NCI-H1092 (cell line): ENCODE measurements at places on chromosomes 7 and 10.

GRCh38 chr10:14296065-14296709 lies 34.5 kb downstream of the FRMD4A start:
- no peak for DNase-seq

GRCh38 chr10:92569071-92569470 lies 4.8 kb downstream of the IDE start:
- no peak for DNase-seq

GRCh38 chr10:125084191-125084613 lies 76.2 kb downstream of the CTBP2 start:
- DNase-seq: no peak

- no peak for DNase-seq
These were observed 240.5 kb downstream of the PRPF18 start for GRCh38 chr10:13827076-13827797.

- no peak for DNase-seq
These were observed 69.0 kb upstream of the LRRC18 start for GRCh38 chr10:49008505-49009198.

GRCh38 chr10:47297866-47298540 lies 2.0 kb upstream of the GDF10 start:
- no peak for DNase-seq

GRCh38 chr10:99143011-99143410 lies 92.6 kb downstream of the HPSE2 start:
- DNase-seq: no peak

- no peak for DNase-seq
These were observed 156.4 kb downstream of the AOAH start for GRCh38 chr7:36567699-36568451.

DNA sequence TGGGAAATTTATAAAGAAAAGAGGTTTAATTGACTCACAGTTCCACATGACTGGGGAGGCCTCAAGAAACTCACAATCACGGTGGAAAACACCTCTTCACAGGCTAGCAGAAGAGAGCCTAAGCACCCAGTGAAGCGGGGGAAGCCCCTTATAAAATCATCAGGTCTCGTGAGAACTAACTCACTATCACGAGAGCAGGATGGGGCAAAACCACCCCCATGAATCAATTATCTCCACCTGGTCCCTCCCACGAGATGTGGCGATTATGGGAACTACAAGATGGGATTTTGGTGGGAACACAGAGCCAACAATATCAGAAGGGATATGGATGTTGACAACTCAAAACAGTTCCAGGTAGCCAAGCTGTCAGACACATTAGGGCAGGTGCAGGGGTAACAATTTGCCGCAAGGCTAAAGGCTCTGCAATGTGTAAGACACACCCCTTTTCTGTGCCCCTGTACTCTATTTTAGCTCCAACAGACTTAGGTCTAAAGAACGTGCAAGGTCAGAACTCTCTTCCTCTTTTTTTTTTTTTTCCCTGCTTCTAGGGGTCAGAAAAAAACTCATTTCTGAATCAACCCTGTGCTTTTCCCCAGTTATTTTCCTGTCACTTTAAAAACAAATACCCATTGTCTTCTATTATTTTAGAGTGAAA lies 30.7 kb upstream of the RBM20 start:
- DNase-seq: no peak

GRCh38 chr7:31775556-31775955 lies 88.5 kb downstream of the PPP1R17 start:
- DNase-seq: no peak

- DNase-seq: no peak
These were observed 20.2 kb upstream of the SMC3 start for GRCh38 chr10:110547139-110547761.

DNA sequence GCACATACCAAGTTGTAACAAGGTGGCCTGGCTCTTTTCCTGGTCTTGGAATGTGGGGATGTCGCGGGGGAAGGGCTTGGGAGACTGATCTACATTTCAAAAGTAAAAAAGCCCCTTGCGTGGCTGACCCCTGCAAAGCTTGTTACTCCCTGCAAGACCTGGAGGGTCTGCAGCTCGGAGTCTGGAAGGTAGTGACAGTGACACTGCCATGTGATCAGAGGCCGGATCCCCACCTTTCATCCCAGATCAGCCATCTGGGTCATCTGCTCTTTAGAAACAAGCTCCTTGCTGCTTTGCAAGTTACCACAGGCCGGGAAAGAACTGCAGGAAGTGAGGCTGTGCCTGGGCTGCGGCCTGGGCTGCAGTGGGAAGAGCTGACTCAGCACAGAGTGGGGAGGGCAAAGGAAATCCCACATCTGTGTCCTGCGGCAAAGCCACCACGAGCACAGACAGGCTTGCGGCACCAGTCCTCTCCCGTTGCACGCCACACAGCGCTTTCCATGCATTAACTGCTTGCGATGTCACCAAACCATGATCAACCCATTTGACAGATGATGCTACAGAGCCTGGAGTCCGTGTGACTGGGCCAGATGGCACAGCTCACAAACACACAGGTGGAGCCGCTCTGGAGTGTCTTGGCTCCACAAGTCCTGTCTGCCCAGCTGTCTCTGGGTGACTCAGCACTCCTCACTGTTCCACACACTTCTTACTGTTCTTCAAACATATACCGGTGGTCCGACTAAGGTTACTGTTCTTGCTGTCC lies 97.7 kb downstream of the SH3PXD2A start:
- DNase-seq: no peak

DNA sequence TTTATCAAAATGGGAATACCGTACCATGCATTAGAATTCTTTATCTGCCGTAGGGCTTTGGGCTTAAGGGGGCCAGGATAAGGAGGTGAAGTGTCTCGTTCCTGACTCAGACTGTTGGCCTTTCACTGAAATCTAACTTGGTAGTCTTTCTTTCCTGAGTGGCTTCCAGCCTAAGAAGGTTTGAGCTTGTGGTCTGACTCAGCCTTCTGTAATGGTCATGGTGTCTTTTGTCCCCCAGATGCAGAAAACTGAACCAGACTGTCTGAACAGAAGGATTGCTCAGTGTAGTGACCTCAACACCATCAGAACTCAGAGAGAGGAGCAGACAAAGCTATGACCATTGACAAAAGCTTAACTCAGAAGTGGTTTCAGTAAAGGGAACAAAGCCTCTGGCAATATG lies 39.5 kb downstream of the WNT2 start:
- DNase-seq: no peak

- no peak for DNase-seq
These were observed 3.1 kb downstream of the PWWP2B start for GRCh38 chr10:132400041-132400546.

- no peak for DNase-seq
These were observed 3.3 kb upstream of the OR2F2 start for GRCh38 chr7:143931739-143932138.

GRCh38 chr7:27652518-27652917 lies 10.2 kb downstream of the HIBADH start:
- DNase-seq: no peak

DNA sequence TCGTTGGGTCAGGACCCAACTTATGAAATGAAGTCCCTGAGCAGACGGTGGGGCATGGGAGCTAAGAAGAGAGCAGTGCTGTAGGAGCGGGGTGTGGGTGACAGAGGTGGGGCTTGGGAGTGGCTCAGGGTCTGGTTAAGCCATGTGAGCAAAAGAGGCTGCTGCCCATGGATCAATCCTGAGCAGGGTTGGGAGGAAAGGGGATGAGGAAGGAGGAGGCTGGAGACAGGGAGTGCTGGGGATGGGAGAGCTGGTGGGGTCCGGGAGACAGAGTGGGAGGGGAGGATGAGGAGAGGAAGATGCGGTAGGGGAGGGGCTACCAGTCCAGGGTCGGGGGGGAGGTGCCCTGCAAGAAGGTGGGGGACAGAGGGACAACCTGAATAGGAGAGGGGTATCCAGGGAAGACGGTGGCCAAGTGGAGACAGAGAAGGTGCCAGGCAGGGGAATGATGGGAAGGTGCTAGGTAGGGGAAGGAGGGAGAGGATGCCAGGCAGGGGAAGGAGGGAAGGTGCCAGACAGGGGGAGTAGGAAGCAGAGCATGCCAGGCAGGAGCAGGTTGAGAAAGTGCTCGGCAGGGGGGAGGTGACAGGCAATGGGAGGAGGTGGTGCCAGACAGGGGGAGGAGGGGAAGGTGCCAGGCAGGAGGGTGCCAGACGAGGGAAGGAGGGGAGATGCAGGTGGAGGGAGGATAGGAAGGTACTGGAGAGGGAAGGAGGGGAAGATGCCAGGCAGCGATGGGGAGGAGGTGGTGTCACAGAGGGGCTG lies 27.5 kb upstream of the SMARCD3 start:
- DNase-seq: no peak

- no peak for DNase-seq
These were observed 237.8 kb downstream of the KIAA1217 start for GRCh38 chr10:24446739-24447138.

GRCh38 chr7:131972251-131972650 lies 415.8 kb upstream of the PODXL start:
- DNase-seq: no peak

GRCh38 chr7:22860784-22861482 lies 38.3 kb upstream of the TOMM7 start:
- DNase-seq: no peak

DNA sequence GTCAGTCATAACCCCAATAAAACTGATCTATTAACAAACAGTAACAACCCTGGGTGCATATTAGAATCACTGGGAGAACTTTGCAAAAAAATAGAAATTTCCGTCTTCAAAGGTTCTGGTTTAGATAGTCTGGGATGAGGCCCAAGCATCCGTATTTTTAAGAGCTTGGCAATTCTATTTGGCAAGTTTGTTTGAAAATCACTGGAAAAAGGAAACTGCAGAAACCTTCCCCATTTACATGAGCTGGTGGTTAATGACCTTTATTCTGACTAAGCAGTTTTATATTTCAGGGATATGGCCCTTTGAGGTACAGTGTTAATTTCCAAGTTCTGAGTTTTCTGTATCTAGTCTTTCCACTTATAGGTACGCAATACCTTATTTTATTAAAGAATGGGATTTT lies 115.8 kb upstream of the PRR15 start:
- DNase-seq: no peak

DNA sequence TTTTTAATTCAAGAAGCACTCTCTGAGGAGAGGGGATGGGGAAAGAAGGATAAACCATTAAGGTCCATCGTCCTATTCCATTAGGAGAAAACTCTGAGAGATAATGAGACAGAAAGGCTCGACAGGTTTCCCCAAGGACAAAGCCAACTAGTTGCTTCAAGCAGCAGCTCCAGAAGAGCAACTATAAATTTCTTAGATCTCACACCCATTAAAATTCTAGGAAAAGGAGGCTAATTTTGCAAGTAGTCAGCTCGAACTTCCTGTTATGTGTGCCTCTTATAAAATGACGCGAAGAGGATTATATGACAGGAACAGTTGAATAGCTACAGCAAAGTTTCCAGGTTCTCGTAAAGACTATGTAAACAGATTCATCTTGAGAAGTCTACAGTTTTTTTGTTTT lies 52.0 kb upstream of the ST8SIA6 start:
- no peak for DNase-seq

GRCh38 chr7:81776161-81776560 lies 6.3 kb upstream of the HGF start:
- DNase-seq: no peak

GRCh38 chr10:117590101-117590875 lies 47.7 kb downstream of the EMX2 start:
- no peak for DNase-seq

DNA sequence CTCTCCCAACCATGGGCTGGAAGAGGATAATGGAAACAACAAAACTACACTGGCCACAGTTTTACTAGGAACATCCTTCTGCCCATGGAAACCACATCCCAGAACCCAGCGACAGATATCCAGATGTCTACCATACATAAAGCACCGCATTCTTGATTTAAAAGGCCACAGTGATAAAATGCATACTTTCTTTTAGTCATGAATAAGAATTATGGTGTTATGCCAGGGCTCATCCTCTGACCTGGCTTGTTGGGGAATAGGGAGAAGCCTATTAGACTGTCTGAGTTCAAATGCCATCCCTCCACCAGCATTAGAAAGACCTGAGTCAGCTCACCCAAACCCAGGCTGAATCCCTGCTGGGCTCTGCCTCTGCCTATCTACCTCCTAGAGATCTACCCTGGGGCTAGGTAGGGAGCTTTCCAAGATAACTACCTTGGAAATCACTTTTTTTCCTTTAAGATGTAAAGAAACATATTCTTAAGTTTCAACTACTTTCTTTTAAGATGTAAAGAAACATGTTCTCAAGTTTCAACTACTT lies 5.2 kb downstream of the ABCA13 start:
- no peak for DNase-seq

DNA sequence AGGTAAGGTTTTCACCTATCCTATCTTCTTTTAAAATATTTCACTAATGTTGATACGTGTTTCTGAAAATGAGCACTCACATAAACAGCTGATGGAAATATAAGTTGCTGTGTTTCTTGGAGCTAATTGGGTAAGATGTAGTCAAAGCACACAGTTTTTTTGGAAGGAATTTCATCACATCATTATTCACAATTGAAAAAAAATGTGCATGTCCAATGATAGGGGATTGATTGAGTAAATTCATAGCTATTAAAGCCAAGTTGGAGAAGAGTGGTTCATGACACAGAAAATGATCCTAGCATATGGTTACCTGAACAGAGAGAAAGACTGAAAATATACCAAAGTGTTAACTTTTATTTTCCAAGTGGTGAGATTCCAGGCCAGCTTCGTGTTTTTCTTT lies 29.6 kb downstream of the GLI3 start:
- no peak for DNase-seq

DNA sequence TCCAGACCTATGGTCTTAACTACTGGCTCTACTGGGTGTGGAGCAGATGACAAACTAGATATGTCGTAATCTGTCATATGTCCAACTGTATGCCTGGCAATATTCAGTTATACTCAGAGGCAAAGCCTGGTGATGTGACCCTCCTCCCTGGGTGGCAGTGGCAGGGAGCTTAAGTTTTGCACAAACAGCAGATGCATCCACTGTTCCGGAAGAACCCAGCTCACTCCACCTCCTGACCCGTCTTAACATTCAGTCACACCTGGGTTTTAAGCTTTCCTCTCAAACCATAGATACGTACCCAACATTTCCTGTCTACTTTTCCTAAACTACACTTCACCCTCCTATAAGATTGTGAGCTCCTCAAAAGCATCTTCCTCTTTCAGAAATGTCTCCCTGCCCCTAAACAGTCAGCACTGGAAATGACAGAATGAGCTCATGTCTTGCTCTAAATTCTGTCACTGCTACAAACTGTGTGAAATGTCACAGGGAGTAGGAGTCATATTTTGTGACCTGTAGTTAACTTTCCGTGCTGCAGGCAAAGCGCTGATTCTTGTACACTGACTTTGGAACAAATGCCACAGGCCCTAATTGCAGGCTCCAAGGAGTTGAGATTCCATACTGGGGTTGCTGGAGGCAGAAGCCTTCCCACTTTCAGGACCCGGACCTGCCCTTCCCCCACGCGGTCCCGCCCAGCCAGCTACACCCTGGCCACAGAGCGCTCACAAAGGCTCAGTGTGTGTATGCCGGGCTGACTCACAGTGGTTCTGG lies 23.9 kb downstream of the SCD start:
- DNase-seq: no peak

GRCh38 chr7:151086802-151087244 lies 548 bp downstream of the AGAP3 start:
- no peak for DNase-seq

GRCh38 chr7:35975851-35976454 lies 175.1 kb downstream of the SEPTIN7 start:
- peak; percentile 64 for DNase-seq

- DNase-seq: no peak
These were observed 131.1 kb downstream of the ADARB2 start for GRCh38 chr10:1605999-1606940.
